ENCODE measurements at places on chromosomes 11 and 22.

DNA sequence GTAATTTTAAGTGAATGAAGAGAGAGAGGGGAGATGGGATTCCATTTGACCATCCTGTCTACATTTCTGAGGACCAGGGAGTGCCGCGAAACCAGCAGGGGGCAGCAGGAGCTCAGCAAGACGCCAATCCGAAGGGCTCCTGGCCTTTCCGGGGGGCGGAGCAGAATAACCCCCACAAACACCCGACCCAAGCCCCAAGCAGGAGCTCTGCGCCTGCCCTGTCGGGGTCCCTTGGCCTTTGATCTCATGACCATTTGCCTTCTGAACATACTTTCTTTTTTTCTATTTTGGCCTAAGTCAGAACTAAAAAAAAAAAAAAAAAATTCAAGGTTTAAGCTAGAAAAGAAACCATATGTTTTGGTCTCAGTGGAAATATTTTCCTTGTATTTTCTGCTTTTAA lies 21.9 kb upstream of the SCN2B start:
- DNase-seq: no peak

- no peak for DNase-seq
Measured at GRCh38 chr22:40819599-40820140, 524 bp upstream of the SLC25A17 start.

DNA sequence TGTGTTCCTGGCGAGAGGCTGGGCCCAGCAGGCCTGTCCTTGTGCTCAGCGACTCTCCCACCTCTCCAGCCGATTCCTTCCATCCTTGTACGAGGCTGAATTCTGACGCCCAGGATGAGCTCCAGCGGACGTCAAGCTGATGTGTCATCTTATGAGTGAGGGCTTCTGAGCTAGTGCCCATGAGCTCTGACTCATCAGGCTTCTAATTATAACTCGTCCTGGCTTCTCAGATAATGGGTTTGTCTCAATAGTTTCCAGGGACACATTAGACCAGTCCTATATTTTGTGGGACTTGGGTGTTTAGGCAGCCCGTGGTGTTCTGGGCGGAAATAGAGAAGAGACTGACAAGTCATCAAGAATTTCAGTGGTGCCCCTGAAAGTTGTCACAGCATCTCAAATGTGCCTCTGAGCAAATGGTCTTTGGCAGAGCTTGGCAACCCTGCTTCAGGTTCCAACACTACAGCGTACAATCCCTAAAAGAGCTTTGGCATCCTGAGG lies 108.2 kb upstream of the CD44 start:
- DNase-seq: no peak

DNA sequence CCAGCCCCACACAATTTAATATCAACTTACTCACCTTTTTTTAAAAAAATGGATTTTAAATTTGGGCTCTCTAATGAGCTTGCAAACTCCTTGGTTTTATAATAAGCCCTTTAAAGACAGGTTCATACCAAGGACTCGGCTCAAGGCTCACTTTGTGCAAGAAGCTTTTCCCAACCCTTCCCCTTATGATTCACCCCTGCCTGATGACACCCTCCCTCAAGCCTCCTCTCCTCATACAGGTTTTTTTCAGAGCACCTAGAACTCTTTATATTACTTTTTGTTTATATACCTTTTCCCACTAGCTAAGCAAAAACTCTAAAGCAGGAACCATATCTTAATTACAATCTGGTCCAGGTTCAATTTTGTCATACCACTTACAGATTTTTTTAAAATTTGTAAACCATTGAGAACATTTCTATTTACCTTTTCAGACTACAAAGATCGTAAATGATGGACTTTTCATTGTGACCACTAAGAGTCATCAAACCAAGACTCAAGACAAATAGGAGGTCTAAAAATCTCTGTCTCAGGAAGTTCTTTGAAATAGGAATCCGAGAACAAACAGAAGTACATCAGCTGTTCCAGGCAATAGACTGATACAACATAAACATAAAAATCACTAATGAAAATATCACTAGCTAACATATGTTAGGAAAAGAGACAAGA lies 13.1 kb upstream of the EXPH5 start:
- DNase-seq: no peak

GRCh38 chr22:49754696-49755630 lies 72.7 kb downstream of the BRD1 start:
- DNase-seq: no peak
